ENCODE measurements at places on chromosomes 4 and X.

DNA sequence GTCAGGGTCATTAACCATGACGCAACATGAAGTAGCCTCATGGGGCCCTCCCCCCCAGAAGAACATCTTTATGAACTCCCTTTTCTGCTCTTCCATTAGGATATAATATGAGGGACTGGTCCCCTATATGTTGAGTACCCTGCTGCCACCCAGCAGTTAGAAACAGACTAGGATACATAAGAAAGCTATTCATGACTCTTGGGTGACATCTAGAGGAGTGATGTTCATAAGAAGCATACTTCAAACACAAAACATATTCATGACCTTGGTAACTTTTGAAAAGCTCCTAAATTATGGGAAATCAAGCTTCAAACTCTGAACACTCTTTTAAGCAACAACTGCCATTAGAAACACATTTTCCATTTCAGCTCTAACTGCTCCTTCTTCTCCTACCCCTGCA lies 155.2 kb upstream of the SPIN4 start:
- no peak for DNase-seq

- no peak for DNase-seq
Observed at GRCh38 chrX:65702956-65703355, 35.5 kb downstream of the MSN start.

- DNase-seq = no peak
Observed at GRCh38 chrX:150032742-150033141, 94.5 kb upstream of the EOLA2 start.

DNA sequence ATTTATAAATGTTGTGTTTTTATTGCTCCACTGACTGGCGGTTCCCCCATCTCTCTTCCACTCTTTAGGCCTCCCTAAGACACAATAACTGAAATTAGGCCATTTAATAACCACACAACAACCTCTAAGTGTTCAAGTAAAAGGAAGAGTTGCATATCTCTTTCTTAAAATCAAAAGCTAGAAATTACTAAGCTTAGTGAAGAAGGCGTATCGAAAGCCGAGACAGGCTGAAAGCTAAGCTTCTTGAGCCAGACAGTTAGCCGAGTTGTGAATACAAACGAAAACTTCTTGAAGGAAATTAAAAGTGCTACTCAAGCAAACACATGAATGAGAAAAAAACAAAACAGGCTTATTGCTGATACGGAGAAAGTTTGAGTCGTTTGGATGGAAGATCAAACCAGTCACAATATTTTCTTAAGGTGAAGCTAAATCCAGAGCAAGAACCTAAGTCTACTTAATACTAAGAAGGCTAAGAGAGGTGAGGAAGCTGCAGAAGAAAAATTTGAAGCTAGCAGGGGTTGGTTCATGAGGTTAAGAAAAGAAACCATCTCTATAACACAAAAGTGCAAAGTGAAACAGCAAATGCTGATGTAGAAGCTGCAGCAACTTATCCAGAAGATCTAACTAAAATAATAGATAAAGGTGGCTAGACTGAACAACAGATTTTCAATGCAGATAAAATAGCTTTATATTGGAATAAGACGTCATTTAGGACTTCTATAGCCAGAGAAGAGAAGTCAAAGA lies 194.0 kb upstream of the TTC29 start:
- no peak for DNase-seq

DNA sequence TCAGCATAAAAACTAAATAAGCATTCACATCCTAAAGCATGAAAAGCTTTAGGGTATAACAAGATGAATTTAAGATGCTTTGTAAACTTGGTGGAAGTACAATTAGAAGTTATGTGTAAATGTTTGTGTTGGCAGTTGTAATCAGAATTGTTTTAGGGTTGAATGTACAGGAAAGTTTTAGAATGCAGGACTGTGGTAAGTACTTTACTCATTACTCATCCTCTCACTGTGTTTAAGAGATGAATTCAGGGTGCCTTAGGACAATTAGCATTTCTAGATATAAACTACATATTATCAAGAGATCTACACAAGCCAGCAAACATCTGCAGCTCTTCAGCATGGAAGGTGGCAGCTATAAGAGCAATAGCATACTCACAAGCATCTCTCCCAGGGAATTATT lies 77.5 kb upstream of the ELOVL6 start:
- no peak for DNase-seq

- no peak for DNase-seq
Observed at GRCh38 chrX:136200466-136200865, 50.7 kb downstream of the MAP7D3 start.

- DNase-seq = no peak
Observed at GRCh38 chr4:127586922-127587571, 45.7 kb upstream of the INTU start.

GRCh38 chr4:69210911-69211310 lies 3.6 kb downstream of the UGT2B11 start:
- DNase-seq = no peak

DNA sequence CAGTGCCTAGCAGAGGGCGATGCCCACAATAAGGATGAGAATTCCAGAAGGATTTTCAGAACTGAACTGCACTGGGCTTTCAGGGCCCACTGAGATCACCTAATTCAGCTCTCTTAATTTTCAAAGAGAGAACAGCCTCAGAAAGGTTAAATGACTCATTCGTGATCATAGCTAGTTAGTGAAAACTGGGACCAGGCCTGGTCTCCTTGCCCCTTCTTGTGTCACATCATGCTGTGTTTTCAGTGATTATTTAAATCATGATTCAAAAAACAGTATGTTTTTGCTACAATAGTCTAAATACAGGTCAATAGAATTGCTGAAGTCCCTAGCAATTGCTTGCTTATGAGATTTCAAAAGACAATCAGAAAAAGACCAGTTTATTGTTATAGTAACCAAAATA lies 136.4 kb upstream of the PLAC1 start:
- no peak for DNase-seq

GRCh38 chr4:80006935-80007744 lies 65.9 kb downstream of the ANTXR2 start:
- DNase-seq = no peak

- no peak for DNase-seq
Observed at GRCh38 chrX:134891652-134892051, 99.1 kb upstream of the SMIM10 start.

GRCh38 chr4:125547836-125548235 lies 233.1 kb downstream of the FAT4 start:
- no peak for DNase-seq

- no peak for DNase-seq
Observed at GRCh38 chrX:78957049-78957767, 12.0 kb downstream of the P2RY10 start.

DNA sequence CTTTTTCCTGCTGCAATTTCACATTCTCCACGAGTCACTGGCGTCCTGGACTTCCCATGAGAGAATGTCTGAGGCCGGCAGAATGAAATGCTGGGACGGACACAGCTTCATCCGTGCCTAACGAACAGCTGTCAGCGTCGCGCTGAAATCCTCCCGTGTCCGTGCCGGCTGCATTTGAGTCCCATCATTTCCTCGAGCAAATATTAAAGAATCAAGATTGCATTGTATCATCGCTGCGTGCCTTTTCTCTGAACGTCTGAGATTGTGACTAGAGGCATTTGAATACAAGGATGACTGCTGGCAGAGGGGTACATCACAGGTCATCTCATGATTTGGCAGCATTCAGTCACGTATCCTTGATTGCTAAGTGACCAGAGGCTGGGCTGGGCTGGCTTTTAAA lies 279.9 kb downstream of the ASMT start:
- no peak for DNase-seq

DNA sequence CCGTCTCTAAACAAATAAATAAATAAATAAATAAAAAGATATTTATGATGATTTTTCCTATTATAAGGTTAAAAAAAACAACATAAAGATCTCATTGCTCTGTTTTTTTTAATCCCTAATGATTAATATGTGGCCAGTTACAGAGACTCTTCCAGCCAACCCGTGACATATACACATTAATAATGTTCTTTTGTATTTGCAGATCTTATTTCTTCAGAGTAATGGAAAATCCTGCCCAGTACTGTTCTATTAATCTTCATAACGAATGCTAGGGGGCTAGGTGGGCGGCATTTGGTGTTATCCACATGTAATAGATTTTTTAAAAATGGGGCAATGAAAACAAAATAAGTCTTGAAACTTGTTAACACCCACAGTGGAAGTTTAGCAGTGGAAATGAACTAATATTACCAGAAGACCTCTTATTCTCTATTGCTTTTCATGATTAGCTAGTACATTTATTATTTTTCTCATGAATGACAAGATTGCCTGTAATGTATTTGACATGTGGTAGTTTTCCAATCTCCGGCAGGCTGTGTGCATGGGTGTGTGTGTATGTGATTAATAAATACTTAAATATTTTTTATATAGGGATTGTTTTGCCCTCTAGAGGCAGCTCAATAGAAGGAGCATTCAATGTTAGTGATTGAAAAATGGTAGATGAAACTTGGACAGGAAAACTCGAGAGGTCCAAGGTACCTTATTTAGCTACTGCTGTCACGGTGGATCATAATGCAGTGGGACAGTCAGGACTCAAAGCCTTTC lies 457.4 kb downstream of the IL1RAPL1 start:
- no peak for DNase-seq

DNA sequence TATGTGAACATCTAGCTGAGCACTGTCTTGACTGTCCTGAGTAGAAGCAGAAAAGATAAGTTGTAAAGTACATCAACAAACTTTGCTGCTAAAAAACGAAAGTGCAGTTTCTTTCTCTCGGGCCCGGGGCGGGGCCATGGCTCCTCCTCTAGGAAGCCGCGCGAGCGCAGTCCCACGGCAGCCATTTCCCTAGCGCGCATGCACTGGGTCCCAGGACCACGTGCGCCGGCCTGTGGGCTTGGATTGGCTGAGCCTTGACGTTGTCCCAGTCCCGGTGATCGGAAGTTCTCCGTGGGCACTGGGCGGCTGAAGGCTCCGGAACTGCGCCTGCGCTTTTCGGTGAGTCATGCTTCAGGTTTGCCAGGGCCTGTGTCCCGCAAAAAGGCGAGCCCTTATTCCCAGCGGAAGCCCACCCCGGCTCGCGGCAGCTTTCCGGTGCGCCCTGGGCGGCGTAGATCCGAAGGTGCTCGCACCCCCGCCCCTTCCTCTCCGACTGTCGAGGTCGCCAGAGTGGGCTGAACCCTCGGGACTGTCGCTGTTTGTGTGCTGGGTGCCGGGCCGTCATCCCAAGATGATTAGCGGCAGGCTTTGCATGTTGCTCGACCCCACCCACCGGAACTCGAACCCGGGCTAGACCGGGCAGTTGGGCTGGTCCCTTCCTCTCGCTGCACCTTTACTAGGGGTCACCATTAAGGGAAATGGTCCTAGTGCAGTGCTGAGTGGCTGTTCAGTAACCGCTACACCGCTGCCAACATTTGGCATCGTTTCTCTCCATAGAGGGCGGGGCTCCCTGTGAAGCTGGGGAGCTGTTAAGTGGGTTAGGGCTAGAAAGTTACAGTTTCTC lies at the start of gene TCEANC:
Gene TCEANC, plus strand, starts transcription at position 292 of the 844 bp plus-strand sequence. CDS start 9,368 bp downstream, outside the sequence.
- DNase-seq = peak; percentile 96

- DNase-seq = no peak
Observed at GRCh38 chr4:126890994-126891393, 741.8 kb upstream of the INTU start.

GRCh38 chr4:120842031-120842430 lies 80.5 kb downstream of the PRDM5 start:
- no peak for DNase-seq

DNA sequence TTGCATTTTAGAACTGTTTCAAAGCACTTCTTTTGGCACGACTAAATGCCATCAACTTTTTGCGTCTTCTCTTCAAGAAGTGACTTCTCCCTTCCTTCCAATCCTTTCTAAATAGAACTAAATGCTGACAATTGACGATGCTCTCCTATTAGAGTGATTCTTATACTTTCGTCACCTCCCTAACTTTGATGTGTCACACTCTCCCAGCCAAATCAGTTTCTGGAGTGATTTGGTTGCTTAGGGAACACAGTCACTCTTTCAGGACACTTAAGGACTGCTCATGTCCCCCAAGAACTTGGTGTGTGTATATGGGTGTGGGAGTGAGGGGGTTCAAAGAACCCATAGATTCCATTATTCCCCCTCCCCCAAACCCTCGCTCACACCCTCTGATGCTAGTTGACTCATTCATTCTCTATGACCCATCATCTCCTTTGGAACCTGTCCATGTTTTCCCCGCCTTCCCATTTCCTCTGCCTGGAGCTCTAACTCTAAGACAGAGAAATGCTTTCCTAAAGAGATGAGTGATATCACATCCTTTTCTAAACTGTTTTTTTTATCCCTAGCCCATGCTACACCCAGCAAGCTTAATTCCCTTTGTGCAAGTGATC lies 26.8 kb upstream of the AREG start:
- no peak for DNase-seq

DNA sequence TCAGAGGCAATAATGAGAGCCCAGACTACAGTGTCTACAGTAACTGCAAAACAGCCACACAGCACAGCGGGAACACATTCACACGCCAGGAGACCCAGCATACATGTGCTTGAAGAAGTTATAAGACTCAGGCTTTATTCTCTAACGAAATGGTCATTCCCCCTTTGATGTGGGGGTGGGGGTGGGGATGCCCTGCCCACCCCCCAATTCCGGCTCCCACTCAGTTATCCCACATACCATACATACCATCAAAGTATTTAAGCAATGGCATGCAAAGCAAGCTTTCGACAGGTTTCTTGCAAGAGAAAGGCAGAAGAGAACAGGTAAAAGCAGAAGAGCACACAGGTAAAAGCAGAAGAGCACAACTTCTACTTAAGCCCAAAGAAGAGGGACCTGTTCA lies 3.6 kb downstream of the MECP2 start:
- DNase-seq = no peak

DNA sequence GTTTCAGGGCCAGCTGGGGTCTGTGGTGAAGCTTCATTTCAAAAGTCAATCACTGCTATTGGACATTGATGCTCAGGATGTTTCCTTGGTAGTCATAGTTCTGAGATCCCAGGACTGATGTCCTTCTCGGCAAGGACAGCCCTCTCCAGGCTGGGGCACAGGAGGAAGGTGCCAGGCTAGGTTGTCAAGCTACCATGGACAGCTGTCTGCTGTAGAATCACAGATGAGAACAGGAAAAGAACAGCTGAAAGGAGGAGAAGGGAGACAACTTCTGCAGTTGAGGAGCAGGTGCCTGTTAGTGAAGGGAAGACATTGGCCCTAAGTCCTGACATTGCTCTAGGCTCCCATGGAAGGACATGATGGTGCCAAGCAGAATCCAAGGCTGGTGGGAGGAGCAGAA lies 58.0 kb downstream of the XAGE2 start:
- no peak for DNase-seq

- DNase-seq = no peak
Observed at GRCh38 chrX:129704491-129704890, 34.3 kb upstream of the XPNPEP2 start.

DNA sequence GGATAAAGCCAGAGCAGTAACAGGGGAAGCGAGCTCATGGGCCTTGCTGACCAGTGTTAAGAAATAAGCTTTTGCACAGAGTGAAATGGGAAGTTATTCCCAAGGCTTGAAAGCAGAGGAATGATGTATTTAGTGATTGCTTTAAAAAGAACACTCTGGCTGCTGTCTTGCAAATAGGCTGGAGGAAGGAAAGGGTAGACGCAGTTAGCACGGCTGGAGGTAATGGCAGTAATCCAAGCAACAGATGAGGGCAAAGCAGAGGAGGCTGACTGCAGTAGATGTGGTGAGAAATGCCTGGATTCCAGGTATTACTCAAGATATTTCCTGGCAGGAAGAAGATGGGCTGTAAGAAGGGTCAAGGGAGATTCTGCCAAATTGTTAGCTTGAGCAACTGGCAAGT lies 1342.3 kb upstream of the AGA start:
- no peak for DNase-seq

GRCh38 chr4:173862754-173863153 lies 332.7 kb upstream of the HAND2 start:
- DNase-seq = no peak
